ENCODE measurements at places on chromosomes 1 and 21.

DNA sequence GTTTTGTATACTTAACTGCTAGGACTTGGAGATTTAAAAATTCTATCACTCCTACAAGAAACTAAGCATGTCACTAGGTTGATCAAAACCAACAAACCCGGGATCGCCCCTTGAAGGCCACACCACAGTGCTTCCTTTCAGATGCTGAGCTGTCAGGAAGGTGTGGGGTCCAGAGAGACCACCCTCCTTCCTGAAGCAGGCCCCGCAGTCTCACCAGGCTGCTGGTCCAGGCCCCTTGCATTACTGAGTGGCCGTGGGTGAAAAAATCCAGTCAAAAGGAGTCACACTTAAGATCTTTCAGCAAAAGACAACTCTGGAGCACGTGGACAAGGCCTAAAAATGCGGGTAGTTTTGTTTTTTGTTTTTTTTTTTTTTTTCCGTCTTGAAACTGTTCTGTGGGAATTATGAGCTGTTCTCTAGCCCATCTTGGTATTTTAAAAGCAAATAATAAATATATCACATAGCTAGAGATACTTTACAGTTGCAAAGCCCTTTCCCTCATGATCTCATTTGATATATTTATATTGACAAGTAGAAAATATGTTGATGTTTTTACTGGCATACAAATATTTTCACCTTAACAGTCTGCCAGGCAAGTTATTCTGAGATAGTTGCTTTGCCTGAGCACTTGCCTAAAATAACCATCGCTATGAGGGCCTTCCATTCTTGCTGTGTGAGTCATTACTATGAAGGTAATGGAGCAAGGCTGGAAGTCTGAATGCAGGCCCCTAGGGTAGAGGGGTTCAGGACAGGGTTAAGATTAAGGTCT lies 73.1 kb upstream of the EDEM3 start:
- no peak for DNase-seq

GRCh38 chr1:30712583-30712982 lies 10.8 kb downstream of the MATN1 start:
- no peak for DNase-seq

GRCh38 chr1:31584869-31585735 lies 8.8 kb downstream of the TINAGL1 start:
- no peak for DNase-seq

- DNase-seq, result no peak
Measured at GRCh38 chr1:162319493-162320175, 57.0 kb downstream of the SPATA46 start.

DNA sequence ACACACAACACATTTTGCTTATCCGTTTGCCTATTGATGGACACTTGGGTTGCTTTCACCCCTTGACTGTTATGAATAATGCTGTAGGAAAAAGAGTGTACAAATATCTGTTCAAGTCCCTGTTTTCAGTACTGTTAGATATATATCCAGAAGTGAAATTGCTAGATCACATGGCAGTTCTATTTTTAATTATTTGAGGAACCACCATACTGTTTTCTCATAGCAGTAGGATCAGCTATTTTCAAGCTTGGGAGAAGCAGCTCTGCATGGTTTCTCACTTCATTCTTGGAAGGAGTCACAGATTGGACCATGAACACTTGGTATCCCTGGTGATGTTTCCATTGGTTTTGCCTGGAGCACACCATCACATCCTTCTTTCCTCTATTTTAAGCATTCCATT lies 114.4 kb upstream of the ZP4 start:
- DNase-seq, result no peak

DNA sequence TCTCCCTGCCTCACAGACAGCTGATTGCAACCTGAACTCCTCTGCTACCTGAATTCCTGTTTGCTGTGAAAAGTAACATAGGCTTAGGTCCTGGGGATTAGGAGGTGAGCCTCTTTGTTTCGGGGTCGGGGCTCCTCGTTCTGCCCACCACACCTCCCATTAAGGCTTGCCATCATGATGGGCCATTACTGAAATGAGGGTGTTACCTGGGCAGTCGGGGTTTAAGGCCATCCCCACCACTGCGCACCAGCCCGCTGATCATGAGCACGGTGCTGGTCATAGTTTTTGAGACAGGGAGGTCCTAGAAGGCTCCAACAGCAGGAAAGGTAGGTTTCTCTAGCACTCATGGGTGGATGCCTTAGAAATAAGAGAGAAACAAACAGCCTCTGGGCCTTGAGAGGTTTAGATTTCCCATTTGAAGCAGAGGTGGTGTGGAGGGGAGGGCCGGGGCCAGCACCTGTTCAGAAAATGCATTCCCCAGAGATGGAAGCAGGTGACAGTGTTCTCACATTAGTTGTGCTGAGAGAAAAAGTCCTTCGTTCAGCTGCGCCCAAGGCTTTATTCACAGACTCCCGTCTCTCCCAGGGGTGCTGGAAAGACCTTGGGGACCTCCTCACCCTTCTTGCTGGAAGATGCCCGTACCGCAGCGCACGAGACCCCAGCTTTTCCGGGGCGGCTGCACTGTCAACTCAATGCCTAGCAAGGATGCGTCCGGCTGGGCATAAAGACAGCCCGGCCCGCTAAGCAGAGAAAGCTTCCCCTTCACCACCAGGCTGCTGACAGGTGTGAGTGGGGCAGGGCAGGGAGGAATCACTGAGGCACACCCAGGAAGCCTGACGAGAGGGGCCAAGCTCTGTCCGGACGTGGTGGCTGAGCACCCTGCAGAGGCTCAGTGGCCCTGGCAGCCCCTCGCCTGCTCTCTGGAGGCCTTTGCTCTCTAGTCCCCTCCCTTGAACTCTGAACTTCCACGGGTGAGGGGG lies 125.5 kb downstream of the PGBD5 start:
- no peak for DNase-seq

GRCh38 chr1:61486783-61487536 lies 238.0 kb downstream of the TM2D1 start:
- no peak for DNase-seq

DNA sequence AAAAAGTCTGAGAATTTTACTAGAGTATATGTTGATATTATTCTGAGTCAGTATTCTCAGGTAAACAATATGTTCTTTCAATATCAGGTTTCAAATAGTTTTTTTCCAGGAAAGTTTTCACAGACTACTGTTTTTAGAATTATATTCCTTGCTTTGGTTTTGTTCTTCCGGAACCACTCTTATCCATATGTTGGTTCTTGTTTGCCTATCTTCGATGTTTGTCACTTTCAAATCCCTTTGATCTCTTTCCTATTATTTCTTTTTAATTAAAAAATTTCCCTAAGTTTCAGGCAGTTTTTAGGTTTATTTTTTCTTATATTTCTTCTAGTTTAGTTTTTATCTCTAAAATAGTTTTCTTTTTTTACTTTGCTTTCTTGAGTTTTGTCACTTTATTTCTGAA lies 20.9 kb downstream of the NOS1AP start:
- DNase-seq, result no peak

GRCh38 chr21:41328660-41329607 lies 12.3 kb downstream of the FAM3B start:
- no peak for DNase-seq

DNA sequence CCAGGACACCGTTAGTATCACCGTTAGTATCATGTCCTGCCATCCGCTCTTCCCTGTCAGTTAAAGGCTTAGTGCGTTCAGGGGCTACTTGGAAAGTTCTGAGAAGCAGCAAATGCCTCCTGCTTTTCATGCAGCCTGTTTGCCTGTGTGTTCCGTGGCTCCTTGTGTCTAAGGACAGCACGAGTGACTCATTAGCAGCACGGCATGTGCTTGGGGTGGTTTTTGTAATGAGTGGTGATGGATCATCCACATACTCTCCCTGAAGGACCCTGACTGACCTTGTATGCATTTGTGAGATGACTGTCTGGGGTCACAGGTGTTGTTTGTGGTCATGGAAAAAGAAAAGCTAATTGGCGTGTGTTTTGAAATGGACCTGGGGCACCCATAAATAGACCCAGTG lies 221.9 kb downstream of the PBX1 start:
- no peak for DNase-seq

DNA sequence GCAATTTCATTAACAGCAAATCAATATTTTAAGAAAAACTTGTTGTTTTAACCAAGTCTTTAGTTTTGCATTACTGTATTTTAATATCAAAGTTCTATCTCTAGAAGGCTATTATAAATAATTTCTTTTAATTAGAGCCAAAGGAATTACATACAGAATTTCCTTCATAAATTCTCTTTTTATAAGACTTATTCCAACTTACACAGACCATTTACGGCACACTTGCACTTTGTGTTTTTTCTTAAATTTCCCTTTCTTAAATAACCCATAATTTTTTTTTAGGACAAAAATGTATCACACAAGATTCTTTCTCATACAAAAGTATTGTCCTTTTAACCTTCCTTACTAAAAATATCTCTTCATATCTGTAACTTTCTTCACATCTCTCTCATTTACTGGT lies 458.5 kb upstream of the CHRM3 start:
- no peak for DNase-seq

DNA sequence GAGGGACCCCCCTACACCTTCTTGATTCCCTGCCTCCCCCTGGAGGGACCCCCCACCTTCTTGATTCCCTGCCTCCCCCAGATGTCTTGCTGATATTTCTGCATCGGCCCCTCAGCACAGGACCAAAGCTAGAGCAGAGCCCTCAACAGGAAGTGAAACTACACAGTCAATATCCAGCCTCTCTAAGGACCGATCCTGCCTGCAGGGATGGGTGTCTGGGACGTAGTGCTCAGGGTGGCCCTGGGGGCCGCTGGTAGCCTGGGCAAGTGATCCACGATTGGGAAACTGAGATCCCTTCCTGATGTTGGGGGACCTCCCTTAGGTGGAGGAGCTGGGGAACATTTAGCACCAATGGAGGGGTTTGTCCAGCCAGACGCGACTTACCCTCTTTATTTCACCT lies 3.9 kb upstream of the LEFTY2 start:
- no peak for DNase-seq

DNA sequence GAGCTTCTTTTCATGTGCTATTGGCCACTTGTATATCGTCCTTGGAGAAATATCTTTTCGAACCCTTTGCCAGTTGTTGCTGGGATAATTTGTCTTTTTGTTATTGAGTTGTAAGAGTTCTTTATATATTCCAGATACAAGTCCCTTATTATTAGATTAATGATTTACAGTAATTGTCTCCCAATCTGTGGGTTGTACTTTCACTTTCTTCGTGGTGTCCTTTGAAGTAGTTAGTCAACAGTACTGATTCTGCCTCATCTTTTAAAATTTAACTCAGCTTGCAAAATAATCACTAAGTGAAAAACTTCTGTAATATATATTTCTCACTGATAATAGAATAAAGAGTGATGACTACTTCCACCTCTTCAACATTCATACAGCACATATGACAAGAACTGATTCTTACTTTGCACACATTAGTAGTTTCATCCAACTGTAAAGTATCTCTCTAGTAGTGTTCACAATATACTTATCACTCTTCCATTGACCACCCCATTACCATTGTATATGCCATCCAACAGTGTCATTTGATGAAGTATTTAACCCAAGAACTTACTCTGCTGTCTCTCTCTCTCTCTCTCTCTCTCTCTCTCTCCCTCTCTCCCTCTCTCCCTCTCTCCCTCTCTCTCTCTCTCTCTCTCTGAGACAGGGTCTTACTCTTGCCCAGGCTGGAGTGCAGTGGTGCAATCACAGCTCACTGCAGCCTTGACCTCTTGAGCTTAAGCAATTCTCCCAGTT lies 104.2 kb upstream of the DMRTA2 start:
- no peak for DNase-seq

GRCh38 chr1:165678509-165678908 lies 19.9 kb downstream of the ALDH9A1 start:
- no peak for DNase-seq

DNA sequence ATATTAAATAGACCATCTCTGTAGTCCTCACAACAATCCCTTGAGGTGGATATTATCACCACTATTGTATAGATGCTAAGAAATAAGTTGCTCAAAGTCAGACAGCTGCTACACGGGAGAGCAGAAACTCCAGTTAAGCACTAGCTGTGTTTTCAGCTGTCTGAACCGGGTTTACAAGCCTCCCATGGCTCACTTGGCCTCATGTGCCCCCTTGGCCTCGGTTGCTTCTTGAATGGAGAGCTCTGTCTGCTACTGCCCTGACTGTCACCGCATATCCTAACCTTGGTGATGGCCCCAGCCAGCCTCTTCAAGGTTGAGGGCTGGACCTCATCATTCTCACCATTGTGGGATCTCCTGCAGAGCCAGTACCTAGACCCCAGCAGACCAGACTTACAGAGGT lies 123.4 kb downstream of the AK5 start:
- DNase-seq, result no peak

DNA sequence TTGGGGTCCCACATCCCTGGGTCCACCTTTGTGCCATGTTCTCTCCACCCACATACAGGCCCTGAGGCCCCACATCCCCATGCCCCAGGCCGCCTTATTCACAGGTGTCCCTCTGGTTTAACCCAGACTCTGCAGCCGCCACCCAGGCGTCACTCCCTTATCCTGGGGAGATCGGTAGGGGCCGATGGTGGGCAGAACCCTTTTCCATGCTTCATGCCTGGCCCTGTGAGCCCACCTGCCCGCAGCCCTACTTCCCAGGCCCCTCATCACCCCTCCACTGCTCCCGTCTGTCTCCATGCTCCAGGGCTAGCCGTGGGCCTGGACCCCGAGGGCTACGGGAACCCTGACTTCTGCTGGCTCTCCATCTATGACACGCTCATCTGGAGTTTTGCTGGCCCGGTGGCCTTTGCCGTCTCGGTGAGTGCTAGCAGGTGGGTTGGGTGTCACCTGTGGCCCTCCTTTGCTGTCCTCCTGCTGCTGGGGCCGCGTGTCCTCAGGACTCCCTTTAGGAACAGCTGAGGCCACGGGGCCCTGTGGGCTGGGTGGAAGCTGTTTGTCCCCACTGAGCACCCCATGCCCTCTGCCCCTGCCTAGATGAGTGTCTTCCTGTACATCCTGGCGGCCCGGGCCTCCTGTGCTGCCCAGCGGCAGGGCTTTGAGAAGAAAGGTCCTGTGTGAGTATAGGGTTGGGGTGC lies 12.2 kb downstream of the PSRC1 start:
- no peak for DNase-seq

Data from right kidney (tissue), 9 donors.